ENCODE measurements at places on chromosomes 7 and 10.

GRCh38 chr10:114370966-114371365, 33.3 kb downstream of the AFAP1L2 start:
- no peak for DNase-seq

DNA sequence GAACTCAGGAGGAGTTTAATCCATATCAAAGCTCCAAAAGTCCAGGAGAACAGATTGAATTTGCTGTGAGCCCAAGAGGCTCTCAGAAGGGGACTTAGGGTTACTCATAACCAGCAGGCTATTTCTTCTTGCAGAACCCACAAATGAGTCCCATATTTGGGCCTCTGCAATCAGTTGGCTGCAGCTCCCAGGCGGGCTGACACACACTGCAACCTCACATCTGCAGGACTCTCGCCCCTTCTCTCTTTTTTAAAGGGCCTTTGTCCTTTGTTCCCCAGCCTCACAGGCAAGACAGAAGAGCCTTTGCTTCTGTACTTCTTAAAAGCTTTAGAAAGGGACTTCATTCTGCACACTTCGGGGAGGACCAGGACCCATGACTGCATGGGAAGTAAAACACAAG, 26.7 kb downstream of the CREB3L2 start:
- peak; percentile 92 for DNase-seq

DNA sequence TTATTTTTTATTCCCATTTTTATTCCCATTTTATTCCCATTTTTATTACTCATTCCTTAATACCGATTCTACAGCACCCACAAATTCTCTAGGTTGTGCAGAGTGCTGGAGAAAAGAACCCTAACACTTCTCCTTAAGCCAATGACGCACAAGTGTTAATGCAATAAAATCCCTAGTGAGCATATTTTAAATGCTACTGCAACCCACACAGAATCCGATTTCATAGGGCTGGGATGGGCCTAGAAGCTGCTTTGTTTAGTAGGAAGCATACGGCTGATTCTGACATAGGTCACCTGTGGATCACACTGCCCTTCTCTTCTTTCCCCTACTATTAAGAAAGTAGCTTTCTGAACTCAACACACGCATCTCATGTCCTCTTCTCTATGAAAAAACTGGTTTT, 45.1 kb upstream of the CABCOCO1 start:
- DNase-seq, result no peak

- no peak for DNase-seq
Measured at GRCh38 chr10:95728526-95728925, 27.4 kb upstream of the ENTPD1 start.

DNA sequence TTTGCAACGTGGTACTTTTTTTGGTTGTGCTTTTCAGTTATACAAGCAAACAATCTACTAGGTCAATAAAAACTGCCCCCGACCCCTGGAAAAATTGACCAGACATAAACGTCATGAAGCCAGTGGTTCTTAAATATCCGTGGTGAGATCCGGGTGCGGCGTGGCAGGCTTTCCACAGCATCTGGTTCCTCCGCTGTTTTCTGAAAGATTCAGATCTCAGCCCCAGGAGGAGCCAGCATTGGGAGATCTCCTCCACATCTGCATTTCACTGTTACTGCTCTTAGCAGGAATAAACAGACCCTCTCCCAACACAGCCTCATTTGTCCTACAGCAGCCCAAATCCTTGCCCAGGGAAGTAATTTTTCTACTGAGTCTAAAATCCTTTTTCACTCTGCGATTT, 664.3 kb upstream of the FOXK1 start:
- DNase-seq, result no peak

GRCh38 chr10:18157881-18158280, 17.7 kb downstream of the CACNB2 start:
- DNase-seq, result no peak
